ENCODE measurements at places on chromosomes 4 and X.

DNA sequence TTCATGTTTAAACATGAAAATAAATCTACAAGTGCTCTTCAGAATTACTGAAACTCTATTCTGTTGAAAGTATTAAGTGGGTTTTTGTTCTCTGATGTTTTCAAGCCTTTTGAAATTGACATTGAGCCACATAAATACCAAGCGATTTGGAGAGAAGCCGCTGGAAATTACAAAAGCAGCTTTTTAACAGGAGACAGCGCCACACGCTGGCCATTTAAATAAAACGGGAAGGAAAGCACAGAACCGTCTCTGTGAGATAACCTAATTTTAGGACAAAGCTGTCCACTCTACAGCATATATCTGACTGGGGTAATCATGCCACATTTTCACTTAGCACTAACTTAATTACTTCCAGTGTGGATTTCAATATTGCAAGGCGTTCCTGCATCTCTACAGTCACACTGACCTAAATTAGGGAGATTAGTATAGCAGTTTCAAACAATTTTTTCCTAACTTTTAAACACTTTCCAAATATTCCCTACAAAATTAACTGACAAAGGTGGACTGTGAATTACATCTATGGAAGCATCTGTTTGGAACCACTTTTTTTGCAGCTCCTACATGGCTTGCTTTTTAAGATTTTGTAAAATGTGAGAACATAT lies 6.8 kb upstream of the ANOS1 start:
- DNase-seq = no peak

- DNase-seq = no peak
Measured at GRCh38 chr4:110610940-110611831, 11.7 kb downstream of the PITX2 start.

GRCh38 chr4:136812100-136812880 lies 720.0 kb downstream of the PCDH18 start:
- DNase-seq = no peak

GRCh38 chr4:87543835-87544461 lies 14.8 kb upstream of the SPARCL1 start:
- DNase-seq = no peak

DNA sequence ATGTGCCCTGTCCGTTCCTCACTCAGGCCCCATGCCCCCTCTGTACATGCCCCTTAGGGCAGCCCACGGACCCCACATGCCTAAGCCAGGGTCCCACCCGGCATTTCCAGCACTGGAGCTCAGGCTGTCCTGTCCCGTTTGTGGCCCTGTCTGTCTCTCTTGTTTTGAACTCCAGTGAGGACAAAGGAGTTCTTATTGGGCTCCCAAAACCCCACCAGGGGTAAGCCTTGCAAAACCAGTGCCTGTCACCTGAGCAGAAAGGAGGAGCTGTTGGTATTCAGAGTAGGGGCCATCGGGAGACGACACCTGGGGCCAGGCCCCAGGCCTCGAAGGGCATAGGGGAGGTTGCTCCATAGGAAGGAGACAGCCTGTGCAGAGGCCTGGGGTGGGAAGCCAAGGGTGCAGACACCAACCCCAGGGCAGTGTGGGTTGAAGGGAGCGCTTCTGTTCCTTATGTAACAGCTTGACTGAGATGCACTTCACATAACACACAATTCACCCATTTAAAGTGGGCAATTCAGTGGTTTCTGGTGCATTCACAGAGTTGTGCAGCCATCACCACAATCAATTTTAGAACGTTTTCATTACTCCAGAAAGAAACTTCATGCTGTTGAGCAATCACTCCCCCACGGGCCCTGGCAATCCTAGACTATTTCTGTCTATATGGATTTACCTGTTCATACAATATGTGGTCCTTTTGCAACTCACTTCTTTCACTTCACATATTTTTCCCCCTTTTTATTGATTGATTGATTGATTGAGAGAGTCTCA lies 31.7 kb downstream of the MAN2B2 start:
- DNase-seq = no peak

DNA sequence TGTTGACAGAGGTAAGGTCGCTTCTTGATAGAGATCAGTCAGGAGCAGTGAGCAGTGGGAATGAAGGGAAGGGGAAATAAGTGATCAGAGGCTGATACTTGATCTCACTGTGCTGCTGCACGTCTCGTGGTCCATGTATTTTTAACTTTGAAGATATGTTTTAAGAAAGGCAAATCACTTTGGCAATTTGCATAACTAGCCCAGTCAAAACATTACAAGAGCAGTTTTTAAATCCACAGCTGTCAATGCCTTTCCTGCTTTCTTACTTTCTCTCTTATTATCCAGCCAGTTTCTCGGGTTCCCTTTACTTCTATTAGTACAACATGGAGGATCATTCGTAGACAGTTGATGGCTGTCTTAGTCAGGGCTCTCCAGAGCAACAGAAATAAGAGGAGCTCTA lies 472.8 kb downstream of the TMA16 start:
- DNase-seq = no peak

- DNase-seq = no peak
Measured at GRCh38 chr4:98284640-98285046, 23.5 kb downstream of the RAP1GDS1 start.

DNA sequence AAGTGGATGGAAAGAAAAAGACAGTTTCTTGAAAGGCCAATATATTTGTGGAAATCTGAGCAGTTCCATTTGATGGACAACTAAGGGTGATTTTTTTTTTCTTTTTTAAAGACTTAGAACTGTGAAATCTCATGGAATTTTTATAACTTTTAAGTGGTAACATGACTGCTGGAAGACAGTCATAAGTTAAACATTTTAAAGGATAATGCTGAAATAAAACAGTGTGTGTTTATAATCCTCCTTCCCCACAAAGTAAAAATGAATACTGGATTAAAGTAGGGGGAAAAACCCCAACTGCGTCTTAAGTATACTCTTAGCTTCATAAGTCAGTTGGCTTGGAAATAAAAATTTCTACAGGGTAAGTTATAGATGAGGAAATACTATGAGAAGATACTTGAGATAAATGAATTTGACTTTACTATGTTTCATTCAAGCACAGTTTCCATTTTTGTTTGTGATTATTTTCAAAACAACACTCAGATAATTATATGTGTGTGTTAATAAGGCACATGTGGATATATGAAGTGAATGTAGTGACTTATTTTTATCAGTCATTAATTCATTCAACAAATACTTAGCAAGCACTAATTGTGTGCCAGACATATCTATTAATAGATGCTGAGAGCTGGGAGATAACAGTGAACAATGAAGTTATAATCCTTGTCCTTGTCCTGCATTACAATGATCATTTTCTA lies 129.2 kb upstream of the ETNPPL start:
- DNase-seq = no peak

DNA sequence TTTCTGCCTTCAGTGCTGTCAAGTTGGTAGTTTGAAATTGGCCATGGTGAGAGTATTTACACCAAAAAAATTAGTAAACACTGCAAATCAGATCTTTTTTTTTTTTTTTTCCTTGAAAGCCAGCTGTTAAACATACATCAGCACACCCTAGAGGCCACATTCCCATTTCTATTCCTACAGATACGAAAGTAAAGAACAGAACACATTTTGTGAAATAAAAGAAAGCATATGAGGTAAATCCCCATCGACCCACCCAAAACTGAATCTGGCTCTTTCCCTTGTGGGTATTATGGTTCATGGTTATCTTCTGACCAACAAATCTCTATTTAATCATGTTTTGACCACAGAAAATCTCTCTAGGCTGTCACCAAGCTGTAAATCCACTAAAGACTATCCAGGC lies 41.8 kb upstream of the AP1AR start:
- DNase-seq = no peak

GRCh38 chr4:184188443-184189400 lies 29.0 kb downstream of the ENPP6 start:
- peak; percentile 50 for DNase-seq

DNA sequence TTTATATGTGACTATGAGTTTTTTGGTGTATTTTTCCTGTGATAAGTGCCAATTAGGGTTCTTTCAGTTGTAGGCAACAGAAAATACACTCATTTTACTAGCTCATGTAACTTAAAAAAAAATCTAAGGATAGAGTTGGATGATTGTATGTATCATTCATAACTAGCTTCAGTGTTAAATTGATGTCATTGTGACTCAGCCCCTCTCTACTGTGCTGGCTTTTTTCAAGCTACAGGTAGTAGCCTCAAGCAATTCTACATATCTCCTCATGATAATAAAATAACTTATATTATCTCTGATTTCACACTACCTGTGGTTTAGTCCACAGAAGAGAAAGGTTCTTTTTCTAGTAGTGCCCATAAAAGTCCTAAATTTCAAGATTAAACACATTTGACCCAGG lies 11.9 kb downstream of the WDR17 start:
- DNase-seq = no peak

DNA sequence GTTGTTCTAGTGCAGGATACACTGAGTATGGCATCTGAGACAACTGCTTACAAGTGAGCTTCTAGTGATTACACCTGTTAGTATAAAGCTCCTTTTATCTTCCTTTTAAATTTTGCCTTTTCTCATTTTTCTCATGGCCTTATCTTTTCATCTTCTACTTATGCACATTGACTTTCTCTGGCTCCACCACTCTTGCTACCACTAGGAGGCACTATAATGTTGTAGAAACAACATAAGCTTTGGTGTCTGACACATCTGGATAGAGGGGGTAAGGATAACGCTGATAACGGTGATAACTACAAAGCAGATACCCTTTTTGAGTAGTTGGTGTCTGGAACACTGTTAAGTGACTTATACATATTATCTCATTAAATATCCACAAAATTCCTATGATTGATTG lies 187.4 kb upstream of the TEX13C start:
- no peak for DNase-seq

GRCh38 chr4:78150543-78150864 lies 93.4 kb downstream of the FRAS1 start:
- DNase-seq = no peak

GRCh38 chr4:153877898-153878297 lies 89.0 kb upstream of the SFRP2 start:
- DNase-seq = no peak

- DNase-seq = no peak
Measured at GRCh38 chrX:100376576-100376975, 33.5 kb downstream of the PCDH19 start.

- DNase-seq = no peak
Measured at GRCh38 chr4:98046665-98047064, 96.6 kb downstream of the STPG2 start.

DNA sequence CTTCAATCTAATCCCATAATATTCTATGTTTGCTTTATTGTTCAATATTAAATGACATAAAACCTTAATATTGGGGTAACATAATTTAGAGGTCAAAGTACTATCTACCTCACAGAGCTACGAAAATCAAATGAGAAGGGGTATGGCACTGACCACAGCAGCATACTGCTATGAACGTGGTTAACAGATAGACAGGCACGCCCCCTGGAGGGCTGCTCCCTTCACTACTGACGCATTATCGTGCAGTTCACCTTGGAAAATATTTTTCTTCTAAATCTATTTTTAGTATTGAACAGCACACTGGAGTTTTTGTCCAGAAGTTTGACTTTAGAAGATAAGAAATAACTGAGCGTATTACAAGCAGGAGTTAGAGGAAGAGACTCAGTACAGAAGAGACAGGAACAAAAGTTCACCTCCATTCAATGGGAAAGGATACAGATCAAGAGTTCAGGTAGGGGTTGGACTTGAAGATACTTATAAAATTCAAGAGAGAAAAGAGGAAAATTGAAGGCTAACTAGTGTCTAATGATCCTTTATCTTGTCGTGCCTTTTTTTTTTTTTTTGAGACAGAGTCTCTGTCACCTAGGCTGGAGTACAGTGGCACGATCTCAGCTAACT lies 22.7 kb downstream of the MAP9 start:
- DNase-seq = no peak

DNA sequence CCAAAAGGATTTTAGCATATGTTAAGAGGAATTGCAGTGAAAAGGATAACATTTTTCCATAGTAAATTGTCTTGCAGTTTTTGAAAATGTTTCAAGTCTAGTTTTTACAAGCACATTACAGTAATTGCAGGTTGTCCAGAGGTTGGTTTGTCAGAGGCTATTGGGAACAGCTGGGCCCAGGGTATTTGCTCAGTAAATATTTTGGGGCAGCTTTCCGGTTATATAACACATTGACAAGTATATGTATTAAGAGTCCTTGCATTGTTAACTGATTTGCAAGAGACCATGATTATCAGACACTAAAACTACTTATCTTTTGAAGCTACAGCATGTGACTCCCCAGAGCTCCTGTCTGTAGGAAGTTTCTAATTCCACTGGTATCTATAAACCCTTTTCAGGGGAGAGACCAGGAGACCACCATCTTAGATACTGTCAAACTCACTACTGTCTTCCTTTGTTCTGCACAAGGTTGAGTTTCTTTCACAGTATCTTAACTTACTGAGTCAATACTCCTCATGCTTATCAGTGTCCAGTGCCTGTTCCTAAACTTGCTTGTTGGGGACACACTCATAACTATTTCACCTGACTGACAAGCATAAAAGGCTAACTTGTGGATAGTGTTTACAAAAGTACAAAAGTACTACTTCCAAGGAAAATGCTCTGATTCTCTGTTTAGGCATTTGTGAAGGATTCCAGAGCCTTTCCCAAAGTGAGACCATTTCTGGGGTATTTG lies 18.9 kb upstream of the RGN start:
- DNase-seq = no peak

GRCh38 chrX:80747832-80748231 lies 61.8 kb downstream of the BRWD3 start:
- DNase-seq = no peak

- no peak for DNase-seq
Measured at GRCh38 chr4:94621491-94622080, 136.2 kb upstream of the BMPR1B start.

DNA sequence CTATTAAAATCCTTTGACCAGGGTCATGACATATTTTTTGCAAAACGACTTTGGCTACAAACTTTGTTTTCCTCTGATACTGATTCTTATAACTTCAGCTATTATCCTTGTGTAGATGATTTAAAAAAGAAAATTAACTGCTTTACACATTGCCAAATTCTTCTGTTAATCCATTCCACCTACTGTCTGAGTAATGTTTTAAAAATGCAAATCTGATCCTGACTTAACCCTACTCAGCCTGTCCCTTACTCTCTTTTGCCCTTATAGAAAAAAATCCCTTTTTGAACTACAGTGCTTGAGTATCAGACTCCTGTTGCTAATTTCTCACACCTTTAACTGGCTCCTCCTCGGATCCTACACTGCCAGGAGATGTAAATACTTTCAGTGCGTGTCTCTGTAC lies 723.1 kb downstream of the ADGRL3 start:
- DNase-seq = no peak

- no peak for DNase-seq
Measured at GRCh38 chr4:147778942-147779341, 47.1 kb downstream of the ARHGAP10 start.

DNA sequence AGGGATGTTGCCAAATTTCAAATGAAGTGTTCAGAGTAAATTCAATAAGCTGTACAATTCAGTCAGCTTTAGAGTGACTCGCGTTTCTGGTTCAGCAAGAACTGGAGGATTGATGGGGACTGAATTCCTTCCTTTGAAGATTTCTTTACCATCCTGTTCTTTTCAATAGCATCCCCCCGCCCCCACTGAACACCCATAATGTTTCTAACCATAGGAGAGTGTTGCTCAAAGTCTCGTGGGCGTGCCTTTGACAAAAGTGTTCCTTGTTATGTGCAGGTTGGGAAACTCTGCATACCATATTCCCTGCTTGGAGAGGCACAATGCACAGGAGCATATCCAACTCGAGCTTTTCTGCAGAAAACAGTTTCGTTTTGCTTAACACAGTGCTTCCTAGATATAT lies 323.5 kb upstream of the CASK start:
- no peak for DNase-seq

Measured in right atrium auricular region (tissue), 2 donors.